ENCODE measurements at places on chromosomes 2 and 18.

DNA sequence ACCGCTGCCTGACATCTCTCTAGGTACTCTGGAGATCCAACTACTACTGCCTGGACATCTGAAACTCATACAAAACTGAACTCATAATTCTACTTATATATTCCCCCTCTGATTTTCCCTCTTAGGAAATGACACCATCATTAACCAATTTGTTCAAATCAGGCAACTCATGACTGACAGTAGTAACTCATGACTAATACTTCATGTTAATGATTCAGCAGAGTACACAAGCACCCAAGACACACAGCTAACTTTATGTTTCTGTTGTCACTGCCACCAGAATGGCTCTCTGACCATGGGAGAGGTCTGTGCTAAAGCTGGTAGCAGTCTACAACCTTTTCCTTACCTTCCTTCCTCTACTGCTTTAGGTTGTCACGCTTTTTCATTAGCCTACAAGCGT lies 91.1 kb downstream of the ITSN2 start:
- DNase-seq, result peak; percentile 29

DNA sequence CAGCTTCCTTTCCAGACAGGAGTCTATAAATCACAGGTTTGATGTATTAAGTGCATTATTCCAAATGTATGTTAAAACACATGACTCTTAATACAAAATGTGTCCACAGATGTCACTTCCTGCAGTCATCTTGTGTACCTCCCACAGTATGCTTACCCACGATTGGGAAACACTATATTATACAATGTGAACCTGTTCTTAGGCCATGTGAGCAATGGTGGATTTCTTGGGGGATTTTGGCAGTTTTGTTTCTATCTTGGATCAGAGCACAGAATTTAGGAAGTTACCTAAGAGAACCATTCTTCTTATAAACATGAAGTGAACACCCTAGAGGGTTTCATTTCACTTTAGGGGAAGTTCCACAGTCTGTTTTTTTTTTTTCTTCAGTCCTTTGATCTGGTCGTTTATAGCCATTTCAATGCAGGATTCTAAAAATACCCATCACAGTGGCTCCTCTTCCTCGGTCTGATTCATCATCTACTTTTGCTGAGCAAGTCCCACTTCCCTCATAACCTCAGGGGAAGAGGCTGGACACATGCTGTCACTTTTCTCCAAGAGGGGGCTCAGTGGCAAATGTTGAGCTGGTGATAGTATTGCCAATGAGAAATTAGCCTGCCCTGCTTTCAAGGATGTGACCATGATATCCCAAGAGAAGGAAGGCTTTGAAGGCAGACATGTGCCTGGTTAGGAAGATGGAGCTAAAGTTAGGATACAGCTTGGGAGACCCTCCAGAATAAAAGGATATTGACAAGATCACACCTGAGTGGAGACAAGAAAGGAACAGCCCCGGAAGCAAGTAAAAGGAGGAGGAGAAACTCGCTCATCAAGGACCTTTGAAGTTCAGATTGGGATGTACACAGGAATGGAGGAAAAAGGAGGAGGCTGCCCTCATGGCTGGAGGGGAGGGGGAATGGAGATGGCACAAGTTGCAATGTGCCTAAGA lies 22.6 kb downstream of the PLEK start:
- DNase-seq, result no peak

- peak; percentile 56 for DNase-seq
These were observed 58.1 kb downstream of the MYO3B start for GRCh38 chr2:170235860-170236679.

- no peak for DNase-seq
These were observed 320.6 kb downstream of the ZNF516 start for GRCh38 chr18:76174451-76174850.

- DNase-seq, result no peak
These were observed 66.8 kb downstream of the GBX2 start for GRCh38 chr2:236101311-236101950.

DNA sequence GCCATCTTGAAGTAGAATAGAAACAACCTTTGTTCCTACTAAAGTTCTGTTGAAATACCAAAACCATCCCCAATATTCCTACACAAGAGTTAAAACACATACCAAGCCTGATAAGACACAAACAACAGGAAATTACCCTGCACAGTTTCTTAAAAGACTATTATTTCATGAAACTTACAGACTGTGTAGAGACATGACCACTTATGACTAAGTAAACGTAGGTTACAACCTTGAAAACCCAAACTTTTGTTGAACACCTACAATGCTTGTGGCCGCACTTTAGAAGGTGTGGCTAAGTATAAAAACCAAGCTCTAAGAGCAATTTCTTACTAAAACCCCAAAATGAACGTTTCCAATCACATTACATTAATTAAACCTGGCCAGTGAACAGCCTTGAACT lies 2.0 kb downstream of the SMAD2 start:
- DNase-seq, result no peak

- no peak for DNase-seq
These were observed 936.0 kb downstream of the CNTNAP5 start for GRCh38 chr2:124961132-124961531.

DNA sequence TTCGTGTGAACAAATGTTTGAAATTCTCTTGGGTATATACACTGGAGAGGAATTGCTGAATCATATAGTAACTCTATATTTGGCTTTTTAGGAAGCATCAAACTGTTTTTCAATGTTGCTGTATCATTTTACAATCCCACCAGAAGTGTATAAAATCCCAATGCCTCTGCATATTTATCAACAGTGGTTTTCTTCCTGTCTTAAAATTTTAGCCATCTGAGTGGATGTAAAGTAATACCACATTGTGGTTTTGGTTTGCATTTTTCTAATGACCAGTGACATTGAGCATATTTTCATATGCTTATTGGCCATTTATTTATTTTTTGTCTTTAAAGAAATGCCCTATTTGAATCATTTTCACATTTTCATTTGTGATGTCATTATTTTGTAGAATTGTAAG lies 22.8 kb upstream of the LRP1B start:
- DNase-seq, result no peak

DNA sequence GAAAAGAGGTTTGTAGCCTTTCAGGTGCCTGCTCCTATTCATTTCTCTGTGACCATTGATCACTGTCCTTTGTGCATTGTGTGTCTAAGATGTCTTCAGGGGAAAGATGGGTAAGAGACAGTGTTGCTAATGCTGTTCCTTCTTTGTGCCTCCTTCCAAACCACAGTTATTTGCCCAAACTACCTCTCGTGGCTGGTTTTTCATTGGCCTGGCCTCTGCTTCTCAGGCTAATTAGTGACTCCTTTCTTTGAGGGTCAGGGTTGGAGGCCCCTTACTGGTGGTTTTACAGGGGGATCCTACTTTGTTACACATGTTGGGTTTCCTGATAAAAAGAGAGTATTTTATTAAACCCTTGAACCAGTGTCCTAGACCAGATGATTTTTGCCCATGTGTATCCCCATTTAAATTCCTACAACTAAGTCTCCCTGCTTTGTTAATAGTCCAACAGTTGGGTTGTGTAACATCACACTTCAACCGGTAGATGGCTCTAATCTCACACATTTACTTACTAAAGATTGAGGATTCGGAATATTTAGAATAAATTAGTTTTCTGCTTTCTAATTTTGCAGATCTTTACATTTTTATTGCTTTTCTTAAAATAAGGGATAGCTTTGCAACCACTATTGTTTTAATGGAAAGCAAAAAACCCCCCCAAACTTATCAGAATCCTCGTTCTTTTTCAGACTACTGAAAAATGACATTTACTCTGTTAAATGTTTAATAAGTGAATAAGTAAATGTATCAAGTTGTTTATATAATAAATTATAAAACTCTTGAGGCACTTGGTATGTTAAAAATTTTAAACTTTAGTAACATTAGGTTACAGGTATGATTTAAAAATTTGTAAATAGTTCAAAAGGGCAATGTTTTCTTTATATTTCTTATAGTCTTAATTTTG lies 2.4 kb downstream of the MARS2 start:
- peak; percentile 44 for DNase-seq

GRCh38 chr18:4637876-4638275 lies 182.8 kb upstream of the DLGAP1 start:
- no peak for DNase-seq

DNA sequence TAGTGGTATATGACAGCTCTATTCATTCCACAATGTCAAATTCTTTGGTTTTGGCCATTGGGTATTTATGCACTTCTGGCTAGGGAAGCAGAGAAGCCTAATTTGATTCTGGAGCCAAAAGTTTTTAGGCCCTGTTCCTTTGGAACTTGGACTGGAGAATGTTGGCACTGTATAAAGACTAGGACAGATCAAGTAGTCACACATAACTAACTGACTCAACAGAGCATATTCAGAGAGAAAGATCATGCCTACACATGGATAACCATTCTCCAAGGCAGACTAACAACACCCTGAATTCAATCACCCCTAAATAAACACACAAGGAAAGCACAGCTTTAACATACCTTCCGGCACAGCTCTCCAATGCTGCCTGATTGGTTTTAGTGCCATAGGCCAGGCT lies 62.9 kb downstream of the ARHGAP15 start:
- DNase-seq, result no peak

GRCh38 chr2:47360927-47361326 lies 42.0 kb upstream of the MSH2 start:
- peak; percentile 63 for DNase-seq

DNA sequence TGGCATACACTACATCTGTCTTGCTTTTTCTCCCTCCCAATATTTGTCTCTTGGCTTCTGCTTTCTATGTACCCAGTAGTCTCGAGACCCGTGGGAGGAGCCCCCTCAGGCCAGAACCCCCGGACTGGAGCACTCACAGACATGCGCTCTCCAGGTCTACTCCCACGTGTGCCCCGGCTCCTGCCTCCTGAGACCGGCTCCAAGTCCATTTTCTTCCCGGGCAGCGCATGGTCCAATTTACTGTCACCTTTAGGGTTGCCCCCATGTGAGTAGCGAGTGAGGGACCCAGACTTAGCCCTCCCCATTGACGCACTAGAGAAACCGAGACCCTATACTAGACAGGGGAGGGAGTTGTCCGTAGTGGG lies 11.8 kb upstream of the TEX51 start:
- DNase-seq, result no peak

GRCh38 chr2:112821682-112822081 lies 14.9 kb downstream of the IL1B start:
- DNase-seq, result no peak

- no peak for DNase-seq
These were observed 21.8 kb downstream of the CFAP210 start for GRCh38 chr2:169672406-169672805.

- no peak for DNase-seq
These were observed 835.0 kb downstream of the NRXN1 start for GRCh38 chr2:50196775-50197480.

Data from brain microvascular endothelial cell (primary cell).